COLO829 (cell line): ENCODE measurements at places on chromosomes 7 and 10.

DNA sequence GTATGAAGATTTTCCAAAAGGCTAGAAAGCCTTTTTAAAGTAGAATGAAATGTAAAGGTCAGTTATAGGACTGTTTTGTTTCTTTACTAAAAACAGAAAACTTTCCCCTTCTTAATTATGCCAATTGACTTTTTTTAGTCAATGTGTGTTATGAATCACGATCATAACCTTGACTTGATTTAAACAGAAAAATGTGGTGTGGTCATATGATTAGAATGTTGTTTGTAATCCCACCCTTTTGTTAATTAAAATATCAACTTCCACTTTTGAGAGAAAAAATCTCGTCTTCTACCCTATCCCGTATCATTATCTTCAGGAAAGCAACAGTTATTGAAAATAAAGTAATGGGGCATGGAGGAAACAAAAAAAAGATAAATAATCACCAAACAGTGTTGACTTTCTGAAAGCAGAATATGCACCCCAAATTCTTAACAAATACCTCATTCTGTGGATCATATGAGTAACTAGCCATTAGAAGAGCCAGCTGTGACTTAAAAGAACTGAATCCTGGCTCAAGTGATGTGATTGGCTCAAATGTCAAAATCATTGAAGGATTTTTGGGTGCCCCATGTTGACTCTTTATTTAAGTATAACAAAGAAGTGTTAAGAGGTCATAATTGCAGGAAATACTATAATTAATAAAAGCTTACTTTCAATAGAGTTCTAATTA lies 32.3 kb upstream of the SLC16A12 start:
- DNase-seq: no peak

- no peak for DNase-seq
These were observed 877.2 kb downstream of the CNTNAP2 start for GRCh38 chr7:146993764-146994163.

DNA sequence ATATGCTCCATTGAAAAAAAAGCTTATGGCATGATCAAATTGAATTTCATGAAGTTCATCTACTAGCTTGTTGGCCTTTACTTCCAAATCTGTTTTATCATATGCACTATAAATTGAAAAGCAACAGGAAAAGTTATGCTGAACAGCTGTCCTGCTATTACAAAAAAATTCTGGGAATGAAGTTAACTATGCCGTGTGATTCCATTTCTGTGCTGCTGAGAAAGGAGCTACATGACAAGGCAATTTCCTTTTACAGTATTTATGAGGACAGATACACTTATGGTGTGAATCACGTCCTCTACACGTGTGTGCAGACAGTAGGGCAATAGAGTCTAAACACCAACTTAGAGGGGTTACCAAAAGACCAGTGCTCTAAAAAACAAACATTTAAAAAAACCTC lies 426.5 kb upstream of the AKR1E2 start:
- no peak for DNase-seq

DNA sequence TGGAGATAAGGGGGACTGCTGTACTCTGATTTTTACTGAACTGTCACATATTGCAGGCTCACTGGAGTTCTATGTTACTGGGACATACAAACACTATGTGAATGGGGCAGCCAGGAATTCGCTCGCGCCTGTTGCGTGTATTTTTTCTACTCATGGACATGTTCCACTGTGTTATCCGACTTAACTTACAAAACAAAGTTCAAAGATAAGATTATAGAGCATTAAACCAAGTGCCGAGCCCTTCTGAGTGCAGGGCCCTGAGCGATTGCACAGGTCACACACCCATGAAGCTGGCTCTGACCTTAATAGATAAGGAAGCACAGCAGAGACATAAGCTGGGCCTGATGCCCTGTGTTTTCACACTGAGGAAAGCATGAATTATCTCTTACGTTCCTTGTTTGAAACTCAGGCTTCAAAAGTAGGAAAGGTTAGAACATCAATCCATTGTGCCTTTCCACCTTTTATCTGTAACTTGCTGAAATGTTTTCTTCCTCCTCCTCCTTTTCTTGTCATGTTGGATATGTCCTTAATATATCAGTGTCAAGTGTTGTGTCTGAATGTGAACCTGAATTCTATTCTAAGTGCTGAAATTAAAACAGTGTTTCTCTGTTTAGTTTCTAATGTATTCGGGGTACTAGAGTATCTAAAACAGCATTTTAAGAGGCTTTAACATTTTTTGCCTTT lies 273.8 kb downstream of the AUTS2 start:
- no peak for DNase-seq

DNA sequence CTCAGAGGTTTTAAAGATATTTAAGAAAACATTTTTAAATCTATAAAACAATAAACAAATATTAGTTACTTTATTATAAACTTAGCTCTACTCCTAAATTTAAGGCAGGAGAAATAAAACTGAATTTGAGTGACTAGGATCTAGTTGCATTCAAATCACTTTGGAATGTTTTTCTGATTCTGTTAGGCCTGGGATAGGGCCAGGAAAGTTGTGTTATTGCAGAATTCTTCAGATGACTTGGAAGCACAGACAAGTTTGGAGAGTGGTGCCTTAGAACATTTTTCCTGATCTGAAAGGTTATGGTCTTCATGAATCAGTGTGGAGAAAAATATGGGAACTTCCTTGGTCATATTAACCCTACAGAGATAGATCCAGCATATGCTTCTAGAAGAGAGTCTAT lies 15.6 kb upstream of the SLC25A13 start:
- DNase-seq: no peak

- DNase-seq: no peak
These were observed 61.9 kb downstream of the CREB5 start for GRCh38 chr7:28474282-28474638.

DNA sequence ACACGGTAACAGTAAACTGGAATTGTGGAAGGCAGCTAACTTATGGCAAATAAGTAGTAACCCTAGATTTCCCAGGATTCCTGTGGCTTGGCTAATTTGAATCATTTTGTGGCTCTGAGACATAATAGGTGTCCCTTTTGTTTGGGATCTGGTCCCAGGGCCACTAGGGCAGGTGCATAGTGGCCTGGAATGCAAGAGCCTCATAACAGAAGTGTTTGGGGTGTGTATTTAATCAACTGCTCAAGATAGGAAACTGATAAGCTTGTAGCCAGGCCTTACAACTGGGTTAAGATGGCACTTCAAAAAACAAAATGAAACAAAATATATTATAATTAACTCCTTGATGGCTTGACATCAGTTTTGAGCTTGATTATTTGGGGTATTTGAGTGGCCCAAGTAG lies 541.8 kb downstream of the ETV1 start:
- no peak for DNase-seq

- no peak for DNase-seq
These were observed 982 bp downstream of the SFXN3 start for GRCh38 chr10:101031796-101032636.

DNA sequence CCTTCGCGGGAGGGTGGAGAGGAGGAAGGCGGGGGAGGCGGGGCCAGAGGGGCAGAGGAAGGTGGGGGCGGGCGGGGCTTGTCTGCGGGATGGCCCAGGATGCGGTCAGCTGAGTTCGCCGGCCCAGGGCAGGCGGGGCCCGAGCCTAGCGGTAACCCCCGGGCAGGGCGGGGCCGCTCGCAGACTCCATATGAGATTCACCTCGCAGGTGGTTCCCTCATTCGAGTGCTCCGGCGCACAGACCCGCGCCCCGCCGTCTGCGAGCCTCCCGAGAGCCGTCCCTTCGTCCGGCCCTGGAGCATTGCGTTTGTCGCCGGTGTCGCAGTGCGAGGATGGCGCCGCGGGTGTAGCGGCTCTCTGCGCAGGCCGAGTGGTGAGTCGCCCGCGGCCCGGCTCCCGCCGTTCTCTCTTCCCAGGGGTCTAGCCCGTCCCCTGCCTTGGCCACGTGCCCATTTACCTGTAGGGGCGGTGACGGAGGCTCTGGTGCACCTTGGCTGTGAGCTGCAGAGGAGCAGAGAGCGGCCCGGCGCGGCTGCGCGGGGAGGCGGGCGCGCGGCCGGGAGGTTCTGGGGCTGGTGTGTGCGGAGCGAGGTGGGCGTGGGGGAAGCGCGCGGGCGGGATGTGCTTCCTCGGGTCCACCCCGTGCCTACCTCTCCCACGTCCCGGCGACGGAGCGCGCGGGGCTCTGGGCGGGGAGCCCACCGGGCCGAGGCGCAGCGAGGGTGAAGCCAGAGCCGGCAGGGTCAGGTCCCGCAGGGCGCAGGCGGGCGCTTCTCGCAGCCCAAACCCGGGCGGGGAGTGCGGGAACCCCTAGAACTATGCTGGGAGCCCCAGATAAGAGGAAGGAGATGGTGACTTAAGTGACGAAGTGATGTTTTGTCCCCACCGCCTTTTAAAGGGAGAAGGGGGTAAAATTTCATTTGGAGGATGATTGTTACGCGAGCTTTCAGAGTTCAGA lies at the start of gene UPP1:
Gene UPP1 (plus strand): TSS at position 220 of the 958 bp plus-strand sequence. CDS start 5,519 bp downstream, outside the sequence.
- DNase-seq: peak; percentile 86

- no peak for DNase-seq
These were observed 104.9 kb downstream of the CDK6 start for GRCh38 chr7:92731335-92732063.

GRCh38 chr7:74480861-74481417 lies 27.2 kb downstream of the GTF2IRD1 start:
- no peak for DNase-seq
